Heart left ventricle (tissue), 16 donors: ENCODE measurements at places on chromosomes 4 and X. TPM values are rescaled to one million over a fixed set of nuclear protein-coding genes. Genes with fewer than 3 reads are reported as not detected.

Gene CYSLTR1
- 1.7 TPM for total RNA-seq

Gene UGT2B15
- not detected for total RNA-seq

Gene EMCN
- total RNA-seq: 26.9 TPM

Gene NPNT
- 17.4 TPM for total RNA-seq

Gene PPP2R2C
- total RNA-seq: 6.8 TPM
